ENCODE measurements at places on chromosomes 3 and 15. TPM values are rescaled to one million over a fixed set of nuclear protein-coding genes. Genes with fewer than 3 reads are reported as not detected.

DNA sequence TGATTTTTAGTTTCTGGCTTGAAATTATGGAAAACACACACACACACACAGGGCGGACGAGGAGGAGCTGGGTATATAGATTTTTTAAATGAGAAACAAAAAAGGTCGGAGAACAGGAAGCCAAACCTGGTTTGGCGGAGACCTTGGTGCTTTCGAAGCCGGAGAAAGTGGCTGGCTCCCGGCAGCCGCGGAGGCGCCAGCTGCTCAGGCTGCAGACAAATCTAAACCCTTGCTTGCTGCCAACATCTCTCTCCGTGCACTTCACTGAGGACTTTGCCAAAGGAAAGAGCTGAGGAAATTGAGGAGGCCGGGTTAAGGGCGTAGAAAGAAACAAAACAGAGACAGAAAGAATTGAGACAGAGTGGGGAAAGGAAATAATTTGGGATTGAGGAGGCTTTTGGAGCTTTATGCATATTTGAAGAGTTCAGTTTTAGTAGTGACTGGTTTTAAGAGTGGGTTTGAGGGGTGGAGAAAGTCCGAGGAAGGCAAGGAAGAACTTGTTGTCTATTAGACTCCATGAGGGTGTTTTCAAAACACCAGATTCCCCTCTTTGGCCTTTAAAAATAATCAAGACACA, 2.2 kb downstream of the ZIC1 start:
- DNase-seq: no peak

The CCK gene
- not detected for total RNA-seq

DNA sequence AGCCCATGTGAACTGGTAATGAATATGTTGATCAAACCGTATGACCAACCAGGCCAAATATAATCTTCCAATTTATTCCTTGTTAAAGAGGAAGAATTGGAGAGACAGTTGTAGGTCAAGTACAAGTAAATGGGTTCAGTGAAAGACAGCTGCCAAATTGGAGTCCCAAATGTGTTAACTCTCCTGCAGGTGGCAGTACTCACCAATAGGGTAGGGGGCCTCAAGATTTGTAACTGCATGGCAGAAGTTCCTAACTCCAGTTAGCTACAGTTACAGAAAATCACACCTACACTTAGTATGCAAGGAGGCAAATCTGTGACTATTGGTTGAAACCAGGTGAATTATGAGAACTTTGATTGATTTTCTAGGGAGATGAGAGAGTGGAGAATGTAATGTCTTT, 278.0 kb downstream of the ZBBX start:
- DNase-seq: no peak

DNA sequence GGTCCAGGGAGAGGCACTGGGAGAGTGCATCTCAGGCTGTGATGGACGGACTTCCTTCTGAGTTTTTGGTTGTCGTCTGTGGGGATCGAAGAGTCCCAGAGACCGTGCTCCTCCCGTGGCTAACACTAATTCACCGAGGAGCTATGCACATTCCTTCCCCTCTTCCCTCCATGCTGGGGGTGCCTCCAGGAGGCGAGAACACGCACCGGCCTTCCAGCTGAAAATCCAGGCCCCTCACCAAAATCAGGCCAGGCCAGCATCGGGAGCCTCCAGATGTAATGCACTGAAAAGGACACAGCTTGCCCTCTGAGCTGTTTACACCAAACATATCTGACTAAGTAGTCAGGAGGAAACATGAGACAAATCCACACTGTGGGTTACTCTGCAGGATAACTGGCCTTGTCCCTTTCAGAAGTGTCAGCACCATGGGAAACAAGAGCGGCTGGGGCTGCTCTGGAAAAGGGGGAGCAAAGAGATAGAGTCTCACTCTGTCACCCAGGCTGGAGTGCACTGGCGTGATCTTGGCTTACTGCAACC, 5.5 kb downstream of the RNU5B-1 start:
- no peak for DNase-seq

The LRRC2 gene
- 0.36 TPM for total RNA-seq

The RTP1 gene
- not detected for total RNA-seq

The HYAL1 gene
- total RNA-seq: 0.27 TPM

DNA sequence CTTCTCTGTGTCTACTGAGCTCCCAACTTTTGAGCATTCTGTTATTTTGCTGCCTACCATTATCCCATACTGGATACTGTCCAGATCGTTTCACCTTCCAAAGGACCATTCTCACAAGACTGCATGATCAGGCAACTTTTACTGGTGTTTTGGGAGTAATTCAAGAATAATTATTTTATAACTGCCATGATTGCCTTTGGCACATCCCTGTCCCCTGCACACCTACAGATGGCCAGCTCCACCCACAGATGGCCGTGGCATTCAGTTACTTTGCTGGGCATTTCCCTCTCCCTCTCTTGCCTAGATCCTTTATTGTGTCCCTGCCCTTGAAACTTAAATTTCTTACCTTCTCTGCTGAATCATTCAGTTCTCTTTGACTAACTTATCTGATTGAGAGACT, 263.9 kb downstream of the DIPK2A start:
- DNase-seq: no peak

The PPP4R2 gene
- total RNA-seq: 99.3 TPM

GRCh38 chr3:37707428-37708372, 154.0 kb upstream of the CTDSPL start:
- DNase-seq: no peak

DNA sequence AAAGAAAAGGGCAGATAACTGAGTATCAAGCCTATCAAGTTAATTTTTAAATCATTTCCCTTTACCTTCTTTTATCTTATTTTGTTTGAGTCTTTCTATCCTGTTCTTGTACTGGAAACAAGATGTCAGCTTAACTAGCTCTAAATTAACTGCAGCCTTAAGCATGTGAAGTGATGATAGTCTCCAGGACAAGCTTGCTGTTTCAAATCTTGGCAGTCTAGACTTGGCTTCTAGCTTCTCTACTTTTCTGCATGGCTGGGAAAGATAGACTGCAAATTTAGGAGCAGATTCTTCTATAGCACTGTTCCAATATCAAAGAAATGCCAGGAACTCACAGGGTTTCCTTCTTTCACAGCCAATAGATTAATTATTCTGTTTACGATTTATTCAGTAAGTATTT, 1034.4 kb downstream of the TUSC7 start:
- DNase-seq: no peak

Measured in astrocyte (in vitro differentiated cells and primary cell).